ENCODE measurements at places on chromosomes 7 and 10.

DNA sequence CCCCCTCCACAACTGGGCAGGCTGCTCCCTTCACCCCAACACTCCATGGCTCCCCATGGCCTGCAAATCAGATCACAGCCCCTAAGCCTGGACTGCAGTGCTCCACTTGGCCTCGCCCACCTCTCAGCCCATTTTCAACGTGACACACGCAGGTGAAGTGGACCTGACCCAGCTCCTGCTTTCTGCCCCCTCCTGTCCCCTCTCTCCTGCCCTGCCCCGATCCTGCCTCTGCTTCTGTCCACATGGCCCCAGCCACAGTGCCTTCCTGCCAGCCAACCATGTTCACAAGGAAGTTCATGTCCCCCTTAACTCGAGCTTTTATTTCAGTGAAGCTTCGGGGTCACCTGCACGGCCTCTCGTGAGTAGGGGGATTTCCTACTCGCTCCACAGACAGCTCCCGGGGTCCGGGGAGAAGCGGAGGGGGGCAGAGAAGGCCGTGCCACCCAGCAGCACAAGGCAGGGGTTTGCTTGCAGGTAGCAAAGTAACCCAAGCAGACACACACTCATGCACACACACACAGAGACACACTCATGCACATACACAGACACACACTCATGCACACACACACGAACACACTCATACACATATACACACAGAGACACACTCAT lies 537.5 kb downstream of the DNAJB6 start:
- no peak for DNase-seq

GRCh38 chr10:104831272-104831671 lies 190.2 kb downstream of the SORCS3 start:
- DNase-seq, result no peak

- DNase-seq, result no peak
Observed at GRCh38 chr10:70323697-70324338, 40.0 kb upstream of the NPFFR1 start.

DNA sequence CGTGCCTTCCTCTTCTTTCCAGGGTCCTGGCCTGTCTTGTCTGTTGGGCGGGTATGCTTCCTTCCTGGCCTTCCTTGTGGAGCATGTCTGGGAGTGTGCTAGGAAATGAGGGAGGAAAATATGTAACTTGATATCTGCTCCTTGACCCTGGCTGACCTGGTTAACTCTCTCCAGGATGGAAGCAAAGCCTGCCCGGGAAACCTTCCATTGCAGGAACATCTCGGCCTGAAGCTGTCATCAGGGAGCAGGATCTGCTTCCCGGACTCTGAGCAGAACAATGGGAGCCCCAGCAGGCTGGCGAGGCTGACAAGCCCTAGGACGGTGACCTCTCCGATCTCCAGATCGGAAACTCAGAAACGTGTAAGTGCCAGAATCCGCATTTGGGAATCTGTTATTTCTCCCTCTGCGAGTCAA lies 340.3 kb downstream of the FRMD4A start:
- DNase-seq, result no peak

DNA sequence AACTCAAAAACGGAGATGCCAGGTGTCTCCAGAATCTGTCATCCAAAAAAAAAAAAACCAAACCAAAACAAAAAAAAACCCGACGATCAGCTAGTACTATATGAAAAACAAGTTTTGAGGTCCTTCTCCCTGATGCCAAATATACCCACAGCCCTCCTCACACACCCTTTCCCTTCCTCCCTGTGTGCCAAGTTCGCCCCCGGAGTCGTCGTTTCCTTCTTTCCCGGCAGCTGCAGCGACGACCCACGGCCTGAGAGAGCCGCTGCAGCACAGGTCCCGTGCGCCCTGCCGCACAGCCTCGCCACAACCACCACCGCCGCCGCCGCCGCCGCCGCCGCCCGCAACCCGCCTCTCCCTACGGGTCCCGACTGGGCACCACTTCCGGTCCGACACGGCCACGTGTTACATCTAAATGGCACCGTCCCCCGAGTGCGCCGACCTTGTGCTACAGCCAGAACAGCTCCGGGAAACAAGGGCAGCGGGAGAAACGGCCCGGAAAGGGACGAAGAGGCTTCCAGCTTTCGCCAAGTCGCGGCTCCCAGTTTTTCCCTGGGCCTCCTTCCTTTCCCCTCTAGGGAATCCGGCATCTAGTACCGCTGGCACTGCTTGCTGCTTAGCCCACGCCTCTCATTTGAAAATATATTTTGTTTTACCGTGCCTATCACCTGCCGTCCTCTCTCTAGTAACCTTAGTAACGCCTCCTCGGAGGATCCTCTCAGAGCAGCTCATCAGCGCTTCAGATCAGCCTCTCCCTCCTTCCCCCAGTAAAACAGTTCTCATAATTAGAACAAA lies at the start of gene FRA10AC1:
Gene FRA10AC1, minus strand, starts transcription at position 383 of the 792 bp plus-strand sequence. CDS start 2,486 bp downstream, outside the sequence.
- DNase-seq, result peak; percentile 82

DNA sequence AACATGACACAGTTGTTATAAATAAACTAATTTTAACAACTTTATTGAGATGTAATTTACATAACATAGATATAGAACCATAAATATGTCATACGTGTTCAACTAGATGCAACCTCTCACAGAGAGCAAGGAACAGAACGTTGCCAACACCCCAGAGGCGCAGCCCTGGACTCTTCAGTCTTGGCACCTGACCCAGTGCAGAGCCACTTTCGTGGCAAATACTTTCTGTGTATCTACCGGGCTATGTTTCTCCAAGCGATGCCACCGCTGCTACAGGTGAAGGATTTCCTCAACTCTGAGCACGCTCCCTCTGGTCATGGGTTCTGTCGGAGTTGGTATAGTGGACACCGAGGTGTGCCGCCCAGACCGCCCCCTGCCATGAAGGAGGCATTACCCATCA lies 57.4 kb downstream of the TEX36 start:
- DNase-seq, result no peak

- no peak for DNase-seq
Observed at GRCh38 chr7:96826089-96826488, 116.4 kb upstream of the SEM1 start.

GRCh38 chr7:68760556-68760955 lies 837.7 kb upstream of the AUTS2 start:
- DNase-seq, result no peak

- DNase-seq, result no peak
Observed at GRCh38 chr10:77101341-77101740, 536.3 kb downstream of the KCNMA1 start.

GRCh38 chr7:129952086-129952652 lies 591 bp downstream of the UBE2H start:
- peak; percentile 11 for DNase-seq

DNA sequence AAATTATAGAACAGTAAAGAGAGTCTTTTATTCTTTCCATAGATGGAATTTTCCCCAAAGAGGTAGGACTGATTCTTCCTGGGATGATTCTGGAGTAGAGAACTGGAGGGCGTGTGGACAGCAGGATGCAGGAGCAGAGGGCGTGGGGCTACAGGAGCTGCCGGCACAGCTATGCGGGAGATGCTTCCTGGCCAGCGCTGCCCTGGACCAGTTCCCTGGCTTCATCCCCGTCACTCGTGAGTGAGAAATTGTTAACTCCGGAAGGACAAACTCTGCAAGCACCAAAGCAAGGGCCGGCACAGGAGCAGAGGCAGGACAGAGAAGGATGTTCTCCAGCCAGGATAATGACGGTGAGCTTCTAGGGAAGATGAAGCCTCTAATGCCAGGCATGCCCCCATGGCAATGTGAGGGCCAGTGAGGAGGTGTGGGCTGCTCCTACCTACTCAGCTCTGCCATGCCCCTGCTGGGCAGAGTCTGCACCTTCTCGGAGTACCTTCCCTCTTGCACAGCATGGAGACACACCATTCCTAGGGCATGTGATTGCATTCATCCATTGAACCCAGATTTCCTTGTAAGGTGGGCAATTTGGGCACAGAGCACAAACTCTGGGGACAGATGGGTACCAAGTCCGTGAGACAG lies 760.9 kb upstream of the IGFBP3 start:
- no peak for DNase-seq

DNA sequence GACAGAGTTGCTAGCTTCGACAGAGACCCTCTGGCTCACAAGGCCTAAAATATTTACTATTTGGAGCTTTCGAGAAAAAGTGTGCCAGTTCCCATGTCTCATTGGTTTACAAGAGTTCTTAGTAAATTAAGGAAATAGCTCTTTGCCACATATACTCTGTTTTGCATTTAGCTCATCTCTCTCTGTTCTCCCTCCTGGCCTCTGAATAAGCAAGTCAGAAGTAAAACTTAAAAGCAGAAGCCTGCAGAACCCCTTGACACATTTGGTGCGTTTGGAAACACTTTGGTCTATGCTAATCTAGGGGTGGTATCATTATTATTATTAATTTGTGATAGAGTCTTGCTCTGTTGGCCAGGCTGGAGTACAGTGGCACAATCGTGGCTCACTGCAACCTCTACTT lies 6.4 kb downstream of the CARD11 start:
- no peak for DNase-seq

DNA sequence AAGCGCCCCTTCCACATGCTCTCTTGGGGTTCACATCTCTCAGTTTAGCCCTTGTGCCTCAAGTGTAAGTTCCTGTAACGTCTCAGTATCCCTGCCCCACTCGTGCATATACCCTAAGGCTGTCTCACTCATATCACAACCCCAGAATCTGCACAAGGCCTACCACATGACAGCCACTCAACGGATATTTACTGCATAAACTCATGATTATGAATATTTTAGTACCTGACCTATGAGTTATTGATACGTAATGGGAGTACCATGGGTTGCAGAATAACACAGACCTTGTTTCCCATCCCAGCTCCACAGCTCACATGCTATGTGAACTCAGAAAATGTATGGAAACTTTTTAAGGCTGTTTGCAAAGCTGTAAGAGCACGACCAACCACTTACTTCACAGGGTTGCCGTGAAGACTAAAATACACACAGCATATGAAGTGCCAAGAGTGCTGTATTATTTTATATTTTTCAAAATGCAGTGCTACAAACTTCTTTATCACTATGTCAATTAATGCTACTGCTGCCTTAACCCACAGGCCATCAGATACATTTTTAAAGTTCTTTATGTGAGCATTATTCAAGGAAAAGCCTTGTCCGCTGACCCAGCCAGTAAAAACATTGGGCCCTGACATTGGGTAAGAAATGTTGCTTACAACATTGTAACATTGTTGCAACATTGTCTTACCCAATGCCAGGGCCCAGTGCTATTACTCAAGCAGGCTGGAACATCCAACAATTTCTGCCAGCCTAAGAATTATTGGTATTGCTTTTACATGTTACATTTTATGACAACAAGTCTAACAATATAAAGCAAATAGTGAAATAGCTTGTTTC lies 97.2 kb downstream of the JAZF1 start:
- no peak for DNase-seq

DNA sequence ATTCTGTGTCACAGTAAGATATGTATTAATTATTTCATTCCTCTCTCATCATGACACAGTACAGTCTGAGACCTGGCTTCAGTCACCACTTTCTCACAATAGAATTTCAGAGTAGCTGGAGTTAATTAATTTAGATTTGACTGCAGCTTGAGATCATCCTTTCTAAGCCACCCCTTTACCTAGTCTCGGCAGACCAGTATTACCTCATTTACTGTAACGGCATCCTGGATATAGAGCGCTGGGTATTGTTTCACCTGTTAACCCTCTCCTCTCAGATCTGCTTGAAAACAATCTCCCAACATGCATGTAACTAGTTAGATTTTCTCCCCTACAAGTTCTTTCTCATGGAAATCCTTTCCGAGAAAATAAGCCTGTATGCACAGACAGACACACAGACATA lies 1057.5 kb downstream of the GATA3 start:
- DNase-seq, result no peak

- no peak for DNase-seq
Observed at GRCh38 chr10:49595003-49595712, 15.0 kb upstream of the SLC18A3 start.
